Right cardiac atrium (tissue), 5 donors: ENCODE measurements at places on chromosomes 2 and 18.

DNA sequence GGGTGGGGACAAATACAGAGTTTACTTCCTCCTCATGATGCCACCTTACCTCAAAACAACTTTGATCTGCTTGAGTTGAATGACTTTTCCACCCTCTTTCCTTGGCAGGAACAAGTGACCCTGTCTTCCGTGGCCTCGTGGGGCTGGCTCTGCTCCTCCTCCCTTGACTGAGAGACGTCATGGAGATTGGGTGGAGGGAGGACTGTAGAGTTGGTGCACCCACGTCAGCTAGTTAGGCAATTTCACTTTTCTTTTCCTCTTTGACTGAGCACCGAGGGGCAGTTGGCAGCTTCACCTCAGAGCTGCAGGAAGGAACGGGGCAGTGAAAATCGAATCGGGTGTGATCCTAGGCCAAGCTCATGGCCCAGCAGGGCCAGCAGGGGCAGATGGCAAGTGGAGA, at the start of gene SP140:
Gene SP140, plus strand, starts transcription at position 251 of the 400 bp plus-strand sequence. Its CDS starts 109 bp downstream, at position 360.
- peak; percentile 57 for DNase-seq

GRCh38 chr2:83063511-83063910, 1395.6 kb downstream of the SUCLG1 start:
- DNase-seq: no peak

DNA sequence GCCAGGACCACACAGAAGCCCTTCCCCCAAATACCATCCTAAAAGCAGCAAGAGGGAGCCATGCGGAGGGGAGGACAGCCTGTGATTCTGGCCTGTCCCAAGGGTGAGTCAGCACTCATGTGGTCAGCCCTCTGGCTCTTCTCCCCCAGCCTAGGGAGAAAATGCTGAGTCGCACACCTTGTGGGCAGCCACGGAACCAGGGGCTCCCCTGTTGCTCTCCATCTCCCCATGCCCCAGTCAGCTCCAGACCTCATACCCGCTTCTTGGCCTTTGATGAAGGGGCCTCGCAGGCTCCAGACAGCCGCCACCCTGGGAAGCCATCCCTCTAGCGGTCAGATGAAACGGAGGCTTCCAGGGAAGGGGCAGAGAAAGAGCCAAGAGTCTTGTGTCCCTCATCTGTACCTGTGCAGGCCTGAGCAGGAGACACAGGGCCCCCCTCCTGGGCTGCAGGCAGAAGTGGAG, 181.3 kb upstream of the SIX2 start:
- DNase-seq: no peak

DNA sequence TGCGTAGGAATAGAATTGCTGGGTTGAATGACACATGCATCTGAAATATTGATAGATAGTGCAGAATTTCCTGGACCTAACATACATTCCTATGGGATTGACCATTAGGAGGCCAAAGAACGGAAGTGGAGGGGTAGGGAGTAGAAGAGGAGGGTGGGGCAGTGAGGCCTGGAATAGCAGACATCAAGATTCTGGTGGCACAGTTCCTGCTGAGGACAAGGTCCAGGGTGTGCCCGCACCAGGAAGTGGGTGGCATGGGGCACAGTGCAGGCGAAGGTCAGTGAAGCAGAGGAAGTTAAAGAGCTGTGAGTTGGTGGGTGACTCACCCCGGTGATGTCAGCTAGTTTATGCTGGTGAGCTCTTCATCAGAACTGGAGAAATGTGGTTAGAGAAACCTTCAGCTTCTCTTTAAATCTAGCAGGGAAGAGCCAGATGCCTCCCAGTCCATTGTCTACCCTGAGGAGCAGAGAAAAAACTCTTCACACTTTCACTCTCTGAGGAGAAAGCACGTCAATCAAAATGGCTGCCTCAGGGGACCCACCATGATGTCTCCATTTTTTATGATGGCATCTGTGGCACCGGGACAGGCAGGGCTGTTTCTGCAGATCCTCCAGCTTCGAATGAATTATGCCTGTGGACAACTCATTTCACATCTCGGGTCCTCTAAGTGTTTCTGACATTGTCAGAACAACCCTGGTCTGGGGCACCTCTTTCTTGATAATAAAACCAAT, 55.9 kb upstream of the CTLA4 start:
- peak; percentile 76 for DNase-seq

- no peak for DNase-seq
These were observed 110.3 kb downstream of the TAF4B start for GRCh38 chr18:26336572-26336971.

- no peak for DNase-seq
These were observed 866.6 kb downstream of the CPS1 start for GRCh38 chr2:211423018-211423417.

GRCh38 chr18:26005950-26006349, 84.5 kb downstream of the SS18 start:
- DNase-seq: no peak

DNA sequence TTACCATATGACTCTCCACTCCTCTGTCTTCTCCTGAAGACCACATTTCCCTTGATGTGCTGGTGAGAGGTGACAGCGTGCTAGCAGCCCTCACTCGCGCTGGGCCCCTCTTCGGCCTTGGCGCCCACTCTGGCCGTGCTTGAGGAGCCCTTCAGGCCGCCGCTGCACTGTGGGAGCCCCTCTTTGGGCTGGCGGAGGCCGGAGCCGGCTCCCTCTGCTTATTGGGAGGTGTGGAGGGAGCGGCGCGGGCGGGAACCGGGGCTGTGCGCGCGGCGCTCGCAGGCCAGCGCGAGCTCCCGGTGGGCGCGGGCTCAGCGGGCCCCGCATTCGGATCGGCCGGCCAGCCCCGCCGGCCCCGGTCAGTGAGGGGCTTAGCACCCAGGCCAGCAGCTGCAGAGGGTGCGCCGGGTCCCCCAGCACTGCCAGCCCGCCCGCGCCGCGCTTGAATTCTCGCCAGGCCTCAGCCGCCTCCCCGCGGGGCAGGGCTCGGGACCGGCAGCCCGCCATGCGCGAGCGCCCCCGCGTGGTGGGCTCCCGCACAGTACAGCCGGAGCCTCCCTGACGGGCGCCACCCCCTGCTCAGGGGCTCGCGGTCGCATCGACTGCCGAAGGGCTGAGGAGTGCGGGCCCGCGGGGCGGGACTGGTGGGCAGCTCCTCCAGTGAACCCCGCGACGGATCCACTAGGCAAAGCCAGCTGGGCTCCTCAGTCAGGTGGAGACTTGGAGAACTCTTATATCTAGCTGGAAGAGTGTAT, 246.6 kb upstream of the REG3G start:
- no peak for DNase-seq

DNA sequence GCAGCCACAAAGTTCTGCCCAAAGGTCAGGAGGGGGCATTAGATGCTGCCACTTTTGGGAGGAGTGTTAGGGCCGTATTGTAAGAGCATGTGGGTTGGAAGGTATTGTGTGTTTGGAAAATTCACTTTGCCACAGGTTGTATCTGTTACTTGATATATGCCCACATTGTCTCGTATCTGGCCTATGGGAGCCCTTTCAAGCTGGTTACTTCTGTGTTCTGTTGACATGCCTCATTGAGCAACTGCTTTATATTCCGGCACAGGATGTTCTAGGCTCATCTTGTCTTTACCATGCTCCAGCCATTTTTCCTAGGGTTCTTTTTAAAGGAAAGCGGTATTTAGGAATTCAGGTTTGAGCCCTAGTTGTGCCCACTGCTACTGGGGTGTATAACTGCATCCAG, 6.0 kb downstream of the ADNP2 start:
- DNase-seq: no peak

DNA sequence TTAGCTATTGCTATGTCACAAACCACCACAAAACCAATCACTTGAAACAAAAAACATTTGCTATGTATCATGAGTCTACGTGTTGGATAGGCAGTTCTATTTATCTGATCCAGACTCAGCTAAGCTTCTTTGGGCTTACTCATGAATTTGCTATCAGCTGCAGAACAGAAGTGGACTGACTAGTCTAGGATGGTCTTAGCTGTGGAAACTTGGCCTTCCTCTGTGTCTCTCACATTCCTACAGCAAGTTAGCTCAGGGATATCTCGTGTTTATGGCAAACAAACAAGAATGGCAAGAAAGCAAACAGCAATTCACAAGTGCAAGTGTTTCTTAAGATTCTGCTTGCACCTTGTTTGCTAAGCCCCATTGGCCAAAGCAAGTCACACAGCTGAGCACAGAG, 288.0 kb upstream of the TNP1 start:
- DNase-seq: no peak

DNA sequence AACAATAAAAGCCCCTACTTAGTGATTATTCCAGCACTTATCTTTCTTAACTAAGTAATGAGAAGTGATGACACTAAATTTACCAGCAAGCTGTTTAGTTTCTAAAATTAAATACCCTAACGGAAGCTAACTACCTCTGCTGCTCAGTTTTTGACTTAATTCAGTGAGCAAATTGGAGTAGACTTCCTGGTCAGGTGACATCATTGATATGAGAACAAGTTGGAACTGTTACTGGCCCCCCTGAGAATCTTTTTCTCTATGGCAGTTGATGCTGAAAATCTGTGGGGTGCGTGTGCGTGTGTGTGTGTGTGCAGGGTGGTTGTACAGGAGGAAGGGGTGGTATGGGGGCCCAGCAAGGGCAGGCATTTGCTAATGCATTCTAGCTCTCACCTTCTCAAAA, 35.5 kb upstream of the BMP10 start:
- DNase-seq: no peak

- no peak for DNase-seq
These were observed 191.7 kb upstream of the NDUFV2 start for GRCh38 chr18:8910843-8911242.

DNA sequence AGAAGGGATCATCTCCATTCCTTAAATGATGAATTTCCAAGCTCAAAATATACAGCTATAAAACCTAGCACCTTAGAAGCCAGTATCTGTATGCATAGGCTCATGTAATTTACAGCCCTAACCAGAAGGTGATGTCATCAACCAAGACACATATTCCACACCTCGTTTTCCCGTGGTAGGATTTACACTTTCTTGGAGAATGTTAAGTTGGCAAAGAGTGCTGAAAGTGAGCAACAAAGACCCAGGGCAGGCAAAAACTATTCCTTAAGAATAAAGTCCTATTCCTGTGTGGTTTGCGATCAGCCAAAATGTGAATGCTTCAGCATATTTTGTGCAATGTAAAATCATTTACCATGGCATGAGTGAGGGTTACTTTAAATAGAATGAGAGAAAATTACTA, 247.1 kb downstream of the OSR1 start:
- no peak for DNase-seq
